ENCODE measurements at places on chromosomes 16 and 17.

- DNase-seq: no peak
These were observed 148.4 kb downstream of the PITPNC1 start for GRCh38 chr17:67525239-67526135.

- no peak for DNase-seq
These were observed 594.0 kb downstream of the WWOX start for GRCh38 chr16:78693496-78693895.

DNA sequence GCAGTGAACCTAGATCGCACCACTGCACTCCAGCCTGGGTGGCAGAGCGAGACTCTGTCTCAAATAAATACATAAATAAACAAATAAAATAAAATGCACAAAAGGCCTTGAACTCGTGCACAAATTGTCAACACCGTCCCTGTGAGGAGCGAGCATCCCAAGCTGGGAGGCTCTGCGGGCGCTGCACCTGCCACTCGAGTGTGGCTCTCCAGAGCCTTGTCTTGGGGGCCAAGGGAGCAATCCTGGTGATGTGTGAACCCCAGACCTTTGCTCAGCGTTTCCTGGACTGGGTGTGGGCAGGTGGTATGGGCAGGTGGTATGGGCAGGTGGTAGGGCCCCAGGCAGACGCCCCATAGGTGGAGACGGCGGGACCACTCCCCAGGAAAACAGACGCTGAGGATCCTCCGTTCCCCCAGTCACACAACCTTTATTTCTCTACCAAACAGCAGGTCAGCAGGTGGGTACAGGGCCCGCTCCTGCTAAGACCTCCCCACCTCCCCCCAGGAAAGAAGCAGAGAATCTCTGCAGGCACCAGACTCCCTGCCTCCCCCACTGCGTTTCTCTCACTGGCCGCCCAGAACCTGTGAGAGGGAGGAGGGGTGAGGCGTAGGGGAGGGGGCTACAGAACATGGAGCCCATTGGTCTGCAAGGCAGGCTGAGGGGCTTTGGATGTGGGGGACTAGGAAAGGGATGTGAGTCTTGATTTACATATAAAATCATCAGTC is 7.4 kb upstream of the P2RX1 start:
- DNase-seq: no peak

- no peak for DNase-seq
These were observed 58.2 kb downstream of the RAP1GAP2 start for GRCh38 chr17:2854143-2855055.

DNA sequence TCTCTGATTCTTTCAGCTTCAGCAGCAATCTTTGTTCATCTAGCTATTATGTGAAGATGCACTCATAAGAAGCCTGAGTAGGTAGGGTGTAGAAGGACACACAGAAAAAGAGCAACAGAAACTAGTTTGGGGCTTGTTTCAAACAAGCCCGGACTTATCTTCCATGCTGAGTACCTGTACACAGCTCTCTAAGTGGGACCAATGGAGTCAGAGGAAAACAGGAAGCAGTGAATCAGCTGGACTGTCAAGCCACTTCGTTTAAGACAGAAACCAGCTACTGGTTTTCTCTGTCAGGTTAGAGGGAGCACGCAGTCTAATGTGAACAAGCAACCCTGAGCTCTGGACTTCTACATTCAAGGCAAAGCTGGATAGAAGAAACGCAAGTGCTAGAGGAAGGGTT is 16.0 kb downstream of the MAP2K6 start:
- DNase-seq: no peak
